ENCODE measurements at places on chromosomes 7 and 10.

DNA sequence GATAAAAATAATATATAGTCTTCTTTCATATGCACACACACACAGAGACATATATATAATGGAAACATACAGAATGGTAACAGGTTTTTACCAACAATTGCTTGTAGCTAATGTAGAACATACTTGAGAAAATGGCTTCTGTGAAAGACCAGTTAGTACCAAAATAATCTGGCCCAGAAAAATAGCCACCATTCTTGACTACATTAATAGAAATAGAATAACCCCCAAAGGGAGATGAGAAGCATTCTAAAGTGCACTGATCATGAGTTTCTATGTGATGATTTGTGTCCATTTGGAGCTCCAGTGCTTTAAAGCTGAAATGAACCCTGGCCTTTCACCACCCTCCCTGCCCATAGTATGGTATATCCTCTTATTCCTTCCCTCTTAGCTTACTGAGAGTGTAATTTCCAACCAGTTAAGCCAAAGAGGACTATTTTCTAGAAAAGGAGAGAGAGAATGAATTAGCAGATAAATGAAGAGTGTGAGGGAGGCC lies 22.9 kb upstream of the IFIT2 start:
- DNase-seq = no peak

- no peak for DNase-seq
These were observed 59.4 kb downstream of the CALCR start for GRCh38 chr7:93515144-93515543.

DNA sequence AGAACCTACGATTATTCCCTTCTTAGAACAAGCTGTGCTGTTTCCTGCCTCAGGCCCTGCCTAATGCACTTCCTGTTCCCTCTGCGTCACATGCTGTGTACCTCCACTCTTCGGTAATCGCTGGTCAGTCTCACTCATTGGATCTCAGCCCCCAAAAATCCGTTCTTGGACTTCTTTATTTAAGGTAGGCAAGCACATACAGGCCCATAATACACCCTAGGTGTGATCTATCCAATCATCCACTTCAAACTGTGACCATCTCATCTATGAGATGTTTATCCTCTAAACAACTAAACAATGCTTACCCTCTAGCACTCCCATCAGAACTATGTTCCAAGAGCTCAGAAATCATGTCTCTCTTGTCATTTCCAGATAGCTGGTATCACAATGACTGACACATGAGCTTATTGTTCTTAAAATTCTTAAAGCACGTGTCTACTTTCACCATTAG lies 83.9 kb downstream of the CADPS2 start:
- DNase-seq = no peak

GRCh38 chr10:91883549-91884444 lies 25.5 kb downstream of the FGFBP3 start:
- DNase-seq = no peak

DNA sequence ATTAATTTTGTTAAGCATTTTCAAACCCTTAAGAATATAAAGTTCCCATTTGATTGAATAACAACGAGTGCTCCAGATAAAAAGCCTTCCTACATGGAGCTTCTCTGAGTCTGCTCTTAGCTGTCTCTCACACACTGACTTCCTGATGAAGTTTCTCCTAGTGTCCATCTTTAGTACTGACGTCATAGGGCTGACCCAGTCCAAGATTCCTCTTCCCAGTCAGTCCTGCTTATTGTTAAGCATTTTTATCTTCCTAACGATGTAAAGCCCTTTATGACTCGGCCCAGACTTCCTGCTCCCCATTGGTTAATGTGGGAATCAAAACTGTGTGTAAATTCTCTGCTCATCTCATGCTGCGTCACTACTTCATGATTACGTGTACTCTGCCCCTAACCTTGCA lies 398.8 kb downstream of the TFEC start:
- no peak for DNase-seq

GRCh38 chr10:122503012-122503411 lies 41.7 kb downstream of the HTRA1 start:
- no peak for DNase-seq

DNA sequence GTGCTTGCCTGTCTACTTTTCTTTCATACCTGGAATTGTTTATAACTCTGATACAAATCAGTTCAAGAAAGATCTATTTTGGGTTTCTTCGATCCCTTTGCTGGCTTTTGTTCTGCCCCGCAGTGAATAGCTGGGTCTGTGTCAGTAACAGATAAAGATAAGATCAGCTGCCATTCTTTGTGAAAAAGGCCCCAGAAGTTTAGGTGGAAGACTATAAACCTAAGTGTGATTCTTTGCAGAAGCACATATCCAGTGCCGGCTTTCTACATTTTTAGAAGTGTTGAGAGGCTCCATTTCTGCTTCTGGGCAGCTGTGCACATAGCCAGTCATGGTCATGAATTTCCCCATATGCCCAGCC lies 686.4 kb upstream of the C7orf33 start:
- DNase-seq = no peak

DNA sequence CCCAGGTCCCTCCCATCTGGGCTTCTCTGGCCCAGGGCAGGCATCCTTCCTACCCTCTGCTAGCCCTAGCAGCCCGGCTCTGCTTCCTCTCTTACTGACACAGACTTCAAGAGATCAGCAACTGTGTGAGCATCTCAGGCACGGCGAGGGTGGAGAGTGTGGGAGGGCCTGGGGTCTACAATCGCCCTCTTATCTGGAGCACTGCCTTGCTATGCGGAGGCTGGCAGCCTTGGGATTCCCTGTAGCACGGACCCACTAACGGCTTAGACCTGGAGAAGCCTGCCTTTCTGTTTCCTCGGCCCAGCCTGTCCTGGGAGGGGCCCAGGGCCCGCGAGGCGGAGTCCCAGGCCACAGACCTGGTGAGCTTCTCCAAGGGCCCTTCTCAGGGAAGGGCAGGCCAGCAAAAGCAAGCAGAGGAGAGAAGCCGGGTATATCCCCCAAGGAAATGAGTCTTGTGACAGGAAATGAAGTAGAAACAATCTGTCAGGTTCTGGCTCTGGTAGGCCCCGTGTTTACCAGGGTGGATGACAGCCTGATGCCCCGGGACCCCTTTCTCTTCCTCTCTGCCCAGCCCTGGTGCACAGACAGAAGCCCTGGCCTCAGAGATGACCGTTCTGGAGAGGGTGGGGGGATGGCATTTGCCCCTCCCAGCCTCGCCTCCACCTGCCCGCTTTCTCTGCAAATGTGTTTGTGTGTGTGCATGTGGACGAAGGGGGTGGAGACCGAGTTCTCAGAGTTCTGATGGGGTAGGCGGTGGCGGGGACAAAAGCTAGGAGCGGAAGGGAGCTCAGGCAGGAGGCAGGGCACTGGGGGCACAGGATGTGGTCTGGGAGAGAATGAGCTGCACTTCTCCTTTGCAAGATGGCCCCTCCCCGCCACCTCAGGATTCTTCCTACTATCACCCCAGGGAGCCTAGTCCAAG lies 2.5 kb downstream of the LRCH4 start:
- DNase-seq = no peak

DNA sequence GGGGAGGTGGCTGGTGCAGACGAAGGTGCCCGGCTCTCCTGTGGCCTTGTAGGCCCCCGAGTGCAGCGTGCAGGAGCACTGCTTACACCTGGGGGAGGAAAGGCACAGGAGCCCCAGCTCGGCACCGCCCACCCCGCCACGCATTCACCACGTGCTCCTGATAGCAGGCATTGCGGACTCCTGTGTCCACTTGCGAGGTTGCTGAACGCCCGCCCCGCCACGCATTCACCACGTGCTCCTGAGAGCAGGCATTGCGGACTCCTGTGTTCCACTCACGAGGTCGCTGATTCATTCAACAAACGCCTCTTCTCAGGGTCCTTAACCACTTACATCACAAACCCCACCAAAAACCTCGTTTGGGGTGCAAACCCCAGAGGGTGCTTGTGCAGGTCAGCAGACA lies 13.9 kb downstream of the MICALL2 start:
- no peak for DNase-seq

DNA sequence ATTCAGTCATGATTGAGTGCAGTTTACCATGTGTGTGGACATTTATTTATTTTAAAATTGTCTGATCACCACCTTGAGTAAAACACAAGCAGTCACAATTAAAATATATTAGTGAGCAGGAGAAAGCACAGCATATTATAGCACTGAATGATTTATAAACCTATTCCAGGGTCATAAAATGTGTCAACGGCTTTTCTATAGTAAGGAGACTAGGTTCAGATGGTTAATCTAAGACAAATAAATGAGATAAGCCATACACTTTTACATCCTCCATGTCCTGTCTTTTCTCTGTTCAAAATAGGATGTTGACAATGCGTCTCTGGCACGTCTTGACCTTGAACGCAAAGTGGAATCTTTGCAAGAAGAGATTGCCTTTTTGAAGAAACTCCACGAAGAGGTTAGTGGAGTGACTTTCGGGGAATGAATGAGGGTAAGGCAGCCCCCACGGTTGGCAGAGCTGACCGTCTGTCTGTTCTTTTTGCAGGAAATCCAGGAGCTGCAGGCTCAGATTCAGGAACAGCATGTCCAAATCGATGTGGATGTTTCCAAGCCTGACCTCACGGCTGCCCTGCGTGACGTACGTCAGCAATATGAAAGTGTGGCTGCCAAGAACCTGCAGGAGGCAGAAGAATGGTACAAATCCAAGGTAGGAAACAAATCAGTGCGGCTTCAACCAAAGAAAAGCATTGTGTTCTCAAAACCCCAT lies 5.4 kb downstream of the VIM start:
- no peak for DNase-seq

- no peak for DNase-seq
These were observed 34.4 kb downstream of the PLEKHA8 start for GRCh38 chr7:30062587-30062986.

DNA sequence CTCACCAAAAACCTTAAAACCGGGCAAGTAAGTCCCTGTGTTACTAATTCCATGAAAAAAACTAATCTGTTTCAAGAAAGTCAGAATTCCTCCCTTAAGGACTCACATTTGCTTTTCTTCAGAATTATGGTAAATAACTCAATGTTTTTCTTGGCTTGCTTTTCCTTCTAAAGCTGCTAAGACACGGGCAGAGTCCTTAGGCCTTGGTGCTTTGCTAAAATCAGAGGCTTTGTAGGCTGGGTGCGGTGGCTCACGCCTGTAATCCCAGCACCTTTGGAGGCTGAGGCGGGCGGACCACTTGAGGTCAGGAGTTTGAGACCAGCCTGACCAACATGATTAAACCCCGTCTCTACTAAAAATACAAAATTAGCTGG lies 32.0 kb downstream of the GNA12 start:
- no peak for DNase-seq

- no peak for DNase-seq
These were observed 55.6 kb downstream of the GALNT11 start for GRCh38 chr7:152081088-152081487.

DNA sequence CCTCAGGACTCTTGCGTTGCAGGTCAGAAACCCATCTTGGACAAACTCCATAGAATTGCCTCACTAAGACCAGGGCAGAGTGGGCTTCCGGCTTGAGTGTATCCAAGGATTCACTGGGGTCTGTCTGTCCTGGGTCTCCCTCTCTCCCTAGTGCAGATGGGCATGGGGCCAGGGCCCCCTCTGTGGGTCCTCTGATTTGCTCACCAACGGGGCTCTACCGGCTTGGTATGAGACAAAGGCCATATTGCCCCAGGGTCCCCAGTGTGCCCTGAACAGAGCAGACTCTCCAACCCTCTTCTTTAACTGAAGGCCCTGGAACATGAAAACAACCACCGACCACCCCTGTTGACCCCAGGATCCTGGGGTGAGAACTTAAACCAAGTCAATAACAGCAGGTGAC lies 68.2 kb upstream of the CHST15 start:
- no peak for DNase-seq

DNA sequence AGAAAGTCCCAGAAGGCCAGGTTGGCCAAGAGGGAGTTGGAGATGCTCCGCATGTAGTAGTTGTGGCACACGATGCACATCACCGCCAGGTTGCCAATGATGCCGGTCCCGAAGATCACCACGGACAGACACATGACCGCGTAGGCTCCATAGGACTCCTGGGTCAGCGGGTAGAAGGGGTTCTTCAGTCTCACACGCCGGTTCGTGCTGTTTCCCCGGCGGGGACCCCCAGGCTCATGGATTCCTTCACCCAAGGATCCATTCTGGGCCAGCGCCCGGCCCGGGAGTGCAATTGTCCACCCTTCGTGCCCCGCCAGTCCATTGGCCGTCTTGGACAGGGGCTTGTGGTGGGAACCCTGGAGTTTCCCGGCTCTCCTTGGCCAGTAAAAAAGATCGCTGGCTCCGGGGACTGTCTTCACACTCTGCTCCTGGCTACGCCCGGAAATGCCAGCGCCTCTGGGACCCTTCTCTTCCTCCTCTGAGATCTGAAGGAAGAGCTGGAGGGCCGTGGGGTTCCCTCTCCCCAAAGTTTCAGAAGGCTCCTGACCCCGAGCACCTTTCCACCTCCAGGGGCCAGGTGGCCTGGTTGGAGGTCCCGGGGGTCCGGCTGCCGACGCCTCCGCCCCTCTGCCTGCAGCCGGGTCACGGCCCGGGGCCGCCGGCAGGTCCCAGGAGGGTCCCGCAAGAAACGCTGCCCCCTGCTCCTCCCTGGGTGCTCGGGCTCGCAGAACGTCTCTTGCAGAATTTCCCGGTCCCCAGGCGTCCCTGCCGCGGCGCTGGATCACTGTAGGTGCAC lies 1.3 kb downstream of the GPR37 start:
- DNase-seq = no peak

DNA sequence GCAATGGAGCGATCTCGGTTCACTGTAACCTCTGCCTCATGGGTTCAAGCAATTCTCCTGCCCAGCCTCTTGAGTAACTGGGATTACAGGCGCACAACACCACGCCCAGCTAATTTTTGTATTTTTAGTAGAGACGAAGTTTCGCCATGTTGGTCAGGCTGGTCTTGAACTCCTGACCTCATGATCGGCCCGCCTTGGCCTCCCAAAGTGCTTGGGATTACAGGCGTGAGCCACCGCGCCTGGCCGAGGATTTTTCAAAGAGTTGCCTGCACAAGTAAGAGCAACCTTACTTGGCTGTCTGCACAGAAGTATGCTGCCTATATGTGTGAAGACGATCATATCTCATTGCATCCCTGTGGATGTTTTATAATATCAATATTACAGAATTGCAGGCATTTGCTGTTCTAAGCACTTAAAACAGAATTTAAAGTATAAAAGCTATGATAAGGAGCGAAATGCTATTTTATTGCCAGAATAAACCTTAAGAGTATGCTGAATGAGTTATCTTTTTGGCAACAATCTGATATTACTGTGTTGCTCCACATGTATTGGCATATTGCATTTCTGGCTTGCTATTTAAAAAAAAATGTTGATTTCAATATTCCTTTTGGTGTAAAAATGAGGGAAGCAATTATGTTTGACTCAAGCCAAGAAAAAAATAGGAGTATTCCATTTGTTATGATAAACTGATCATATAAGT lies 379.4 kb upstream of the SEMA3D start:
- DNase-seq = no peak

GRCh38 chr10:102010961-102011360 lies 45.0 kb downstream of the ARMH3 start:
- DNase-seq = no peak

Data from stimulated activated CD4-positive, alpha-beta T cell treated with anti-CD3 and anti-CD28 coated beads, Interleukin-1b, Interleukin-23, amount 100 ng/mL, for 24 hours (primary cell).